ENCODE measurements at places on chromosomes 16 and 17.

- no peak for DNase-seq
Measured at GRCh38 chr16:72198771-72199201, 26.8 kb upstream of the PMFBP1 start.

DNA sequence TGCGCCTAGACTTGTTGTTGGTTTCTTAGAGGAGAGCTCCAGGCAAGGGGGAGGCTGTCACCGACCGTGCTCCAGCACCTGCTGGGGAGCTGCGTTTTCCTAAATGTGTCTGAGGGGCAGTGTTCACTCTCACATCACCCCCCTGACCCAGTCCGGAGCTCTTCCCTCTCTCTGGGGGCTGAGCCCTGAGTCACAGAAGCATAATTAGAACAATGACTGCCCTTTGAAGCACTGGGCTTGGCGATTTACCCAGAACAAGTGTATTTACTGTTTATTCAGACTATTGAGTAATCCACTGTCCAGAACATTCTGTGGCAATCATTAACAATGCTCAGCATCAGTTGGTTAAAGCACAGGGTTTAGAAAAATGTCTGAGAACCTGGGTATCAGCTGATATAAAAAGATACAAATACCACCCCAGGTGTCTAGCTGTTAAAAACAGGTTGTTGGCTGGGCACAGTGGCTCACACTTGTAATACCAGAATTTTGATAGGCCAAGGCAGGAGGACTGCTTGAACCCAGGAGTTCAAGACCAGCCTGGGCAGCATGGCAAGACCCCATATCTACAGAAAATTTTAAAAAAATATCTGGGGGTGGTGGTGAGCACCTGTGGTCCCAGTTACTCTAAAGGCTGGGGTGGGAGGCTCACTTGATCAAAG, 8.1 kb downstream of the CES4A start:
- no peak for DNase-seq

DNA sequence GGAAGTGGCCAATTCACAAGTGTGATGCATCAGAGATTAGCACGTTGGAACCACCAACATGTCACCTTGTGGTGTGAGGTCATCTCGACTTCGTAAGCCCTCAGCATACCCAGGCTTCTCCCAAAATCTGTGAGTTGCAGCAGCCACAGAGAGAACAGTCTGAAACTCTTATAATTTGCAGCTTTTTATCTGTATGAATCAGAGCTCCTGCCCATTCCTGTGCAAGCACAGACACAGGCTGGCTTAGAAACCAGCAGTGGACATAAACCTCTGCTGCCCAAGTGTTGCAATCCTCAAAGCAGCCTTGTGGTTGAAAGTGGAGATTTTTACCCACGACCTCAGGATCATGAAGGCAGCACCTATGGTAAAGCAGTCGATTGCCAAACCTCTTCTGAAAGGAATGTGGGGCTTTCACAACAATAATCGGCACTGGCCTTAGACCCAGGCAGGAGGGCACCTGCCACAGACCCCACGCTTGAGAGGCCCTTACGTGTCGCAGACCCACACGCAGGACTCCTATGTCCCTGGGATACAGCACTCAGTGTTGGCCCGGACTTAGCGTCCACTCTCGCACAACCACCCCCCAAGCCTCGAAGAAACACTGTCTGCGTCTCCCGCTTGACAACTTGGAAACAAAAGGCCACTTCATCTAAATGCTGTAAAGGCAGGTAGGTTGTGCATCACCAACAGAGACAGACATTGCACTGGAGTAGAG, 24.5 kb upstream of the OSGIN1 start:
- DNase-seq, result no peak

DNA sequence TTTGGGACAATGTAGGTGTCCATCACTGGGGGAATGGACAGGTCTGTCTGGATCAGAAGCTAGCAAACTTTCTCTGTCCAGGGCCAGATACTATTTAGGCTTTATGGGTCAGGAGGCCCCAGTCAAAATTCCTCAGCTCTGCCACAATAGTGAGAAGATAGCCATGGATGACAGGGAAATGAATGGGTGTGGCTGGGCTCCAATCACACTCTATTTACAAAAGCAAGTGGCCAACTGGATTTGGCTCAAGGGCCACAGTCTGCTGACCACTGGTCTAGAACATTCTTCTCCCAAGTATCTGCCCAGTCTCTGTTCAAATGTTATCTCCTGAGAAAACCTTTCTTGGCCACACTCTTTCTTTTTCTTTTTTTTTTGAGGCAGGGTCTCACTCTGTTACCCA, 339.9 kb downstream of the SOX9 start:
- no peak for DNase-seq

DNA sequence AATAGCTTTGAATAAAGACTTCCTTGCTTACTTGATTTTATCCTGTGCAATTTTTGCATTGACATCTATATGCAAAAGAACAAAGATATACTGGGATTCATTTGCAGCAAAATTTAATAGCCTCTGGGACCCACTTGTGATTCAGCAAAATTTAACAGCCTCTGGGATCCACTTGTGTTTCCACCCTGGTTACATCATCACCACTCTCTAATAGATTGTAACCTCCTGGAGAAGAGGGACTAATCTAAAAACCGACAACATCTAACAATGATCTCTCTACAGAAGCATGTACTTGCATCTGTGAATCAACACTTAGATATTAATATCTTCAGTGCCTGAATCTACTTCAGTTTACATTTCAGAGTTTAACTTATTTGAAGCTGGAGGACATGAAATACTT, 202.0 kb upstream of the CPHXL start:
- no peak for DNase-seq

DNA sequence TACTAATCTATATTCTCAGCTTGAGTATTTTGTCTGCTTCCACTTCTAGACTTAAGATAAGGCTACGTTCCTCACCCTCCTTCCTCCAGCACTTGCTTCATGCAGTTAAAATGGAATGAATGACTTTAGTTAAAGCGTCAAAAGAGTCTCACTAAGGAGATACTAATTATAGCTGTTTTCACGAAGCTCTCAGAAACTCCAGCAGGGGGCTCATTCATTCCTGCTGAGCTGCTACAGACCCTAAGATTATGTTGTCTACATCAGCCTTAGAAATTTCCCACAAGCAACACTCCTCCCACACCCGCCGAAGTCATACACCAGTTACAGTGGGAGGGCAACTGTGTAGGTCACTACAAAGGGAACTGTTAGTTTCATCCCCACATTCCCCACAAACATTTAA, 57.0 kb upstream of the KIFC3 start:
- DNase-seq, result no peak

DNA sequence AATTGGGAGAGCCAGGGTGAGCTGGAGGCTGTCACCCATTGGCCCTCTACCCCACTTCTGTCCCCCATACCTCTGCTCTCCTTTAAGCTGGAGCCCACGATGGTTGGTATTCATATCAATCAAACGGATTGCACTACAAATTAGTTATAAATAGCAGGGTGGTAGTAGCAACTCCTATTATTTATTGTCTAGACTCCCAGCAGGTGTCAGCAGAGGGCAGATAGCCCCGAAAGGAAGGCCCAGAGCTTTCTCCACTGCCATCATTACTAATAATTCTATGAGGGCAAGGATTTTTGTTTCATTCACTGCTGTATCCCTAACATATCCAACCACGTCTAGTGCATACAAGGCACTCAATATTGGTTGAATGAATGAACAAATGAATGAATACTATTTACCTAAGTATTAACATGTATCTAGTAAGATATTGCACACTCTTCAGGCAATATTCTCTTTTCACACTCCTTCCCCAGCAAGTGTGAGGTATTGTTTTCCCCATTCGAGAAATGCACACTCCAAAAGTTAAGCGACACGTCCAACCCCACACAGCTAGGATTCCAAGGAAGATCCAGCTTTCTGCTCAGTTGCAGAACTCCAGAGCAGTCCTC, 6.3 kb downstream of the C17orf50 start:
- DNase-seq, result no peak

DNA sequence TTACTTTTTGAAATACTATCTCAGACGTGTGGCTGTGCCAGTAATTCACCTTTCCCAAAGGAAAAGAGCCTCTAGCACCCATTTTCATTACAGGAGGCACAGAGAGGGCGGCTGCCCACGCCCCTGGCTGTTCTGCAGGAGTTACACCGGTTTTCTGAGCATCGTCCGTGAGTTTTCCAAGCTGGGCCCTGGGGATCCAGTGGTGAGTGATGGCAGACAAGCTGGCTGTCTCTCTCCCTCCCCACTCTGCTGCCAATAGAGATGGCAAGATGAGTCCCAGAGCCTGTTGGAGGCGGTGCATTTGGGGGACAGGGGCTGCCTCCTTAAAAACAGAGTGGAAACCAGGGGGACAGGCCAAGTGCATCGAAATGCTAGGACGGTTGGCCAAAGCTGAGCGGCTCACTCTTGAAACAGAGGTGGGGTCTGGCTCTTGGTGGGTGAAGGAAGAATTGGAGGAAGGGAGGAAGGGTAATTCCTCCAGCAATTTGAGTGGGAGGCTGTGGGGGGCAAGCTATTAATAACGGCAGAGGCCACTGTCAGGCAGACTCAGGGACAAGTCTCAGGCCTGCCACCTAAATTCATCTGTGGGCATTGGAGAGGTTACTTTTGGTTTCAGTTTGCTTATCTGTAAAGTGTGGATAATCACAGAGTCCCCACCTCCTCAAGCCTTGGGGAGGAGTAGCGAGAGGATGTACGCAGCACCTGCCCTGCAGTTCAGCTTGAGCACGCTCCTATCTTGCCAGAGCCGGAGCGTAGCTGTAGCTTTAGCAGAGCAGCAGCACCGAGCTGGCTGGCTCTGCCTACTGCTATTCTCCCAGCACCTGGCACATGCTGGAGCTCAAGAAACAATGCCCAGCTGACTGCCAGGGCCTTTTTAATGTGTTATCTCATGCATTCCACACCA, 7.5 kb upstream of the NOS2 start:
- DNase-seq, result peak; percentile 61

DNA sequence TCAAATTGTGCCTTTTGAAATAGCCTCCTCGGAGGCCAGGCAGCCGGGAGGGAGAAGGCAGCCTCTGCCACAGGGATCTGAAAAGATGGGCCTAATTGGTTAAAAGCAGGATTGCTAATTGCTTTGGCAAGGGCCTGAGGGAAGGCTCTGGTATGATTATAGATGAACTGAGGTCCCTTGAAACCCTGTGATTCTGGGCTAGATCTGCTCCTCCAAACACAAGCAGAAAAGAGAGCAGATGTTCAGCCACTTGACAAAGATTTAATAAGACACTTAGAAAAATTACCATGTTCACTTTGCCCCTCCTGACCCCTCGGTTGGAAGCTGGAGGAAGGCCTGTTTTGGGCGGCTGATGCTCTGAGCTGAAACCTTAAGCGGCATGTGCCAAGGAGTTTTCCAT, 209.5 kb upstream of the MPHOSPH6 start:
- DNase-seq, result no peak

- no peak for DNase-seq
Measured at GRCh38 chr16:88045820-88046303, 94.6 kb downstream of the BANP start.

DNA sequence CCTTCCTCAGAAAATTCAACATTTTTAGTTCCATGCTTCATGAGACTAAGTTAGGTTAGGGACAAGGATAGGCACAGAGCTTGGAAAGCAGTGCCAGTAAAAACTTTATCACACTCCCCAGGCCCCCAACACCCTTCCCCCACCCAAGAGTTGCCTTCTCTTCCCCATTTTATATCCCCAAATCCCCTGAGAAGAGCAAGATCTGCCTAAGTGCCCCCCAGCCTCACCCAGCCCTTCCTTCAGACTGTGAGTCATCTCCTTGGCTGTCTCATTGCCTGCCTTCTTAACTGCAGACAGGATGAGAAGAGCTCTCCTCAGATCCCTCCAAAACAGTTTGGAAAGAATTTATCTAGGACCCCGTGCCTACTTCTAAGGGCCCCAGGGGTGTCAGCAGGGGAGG, 55.8 kb downstream of the NEUROD2 start:
- no peak for DNase-seq

DNA sequence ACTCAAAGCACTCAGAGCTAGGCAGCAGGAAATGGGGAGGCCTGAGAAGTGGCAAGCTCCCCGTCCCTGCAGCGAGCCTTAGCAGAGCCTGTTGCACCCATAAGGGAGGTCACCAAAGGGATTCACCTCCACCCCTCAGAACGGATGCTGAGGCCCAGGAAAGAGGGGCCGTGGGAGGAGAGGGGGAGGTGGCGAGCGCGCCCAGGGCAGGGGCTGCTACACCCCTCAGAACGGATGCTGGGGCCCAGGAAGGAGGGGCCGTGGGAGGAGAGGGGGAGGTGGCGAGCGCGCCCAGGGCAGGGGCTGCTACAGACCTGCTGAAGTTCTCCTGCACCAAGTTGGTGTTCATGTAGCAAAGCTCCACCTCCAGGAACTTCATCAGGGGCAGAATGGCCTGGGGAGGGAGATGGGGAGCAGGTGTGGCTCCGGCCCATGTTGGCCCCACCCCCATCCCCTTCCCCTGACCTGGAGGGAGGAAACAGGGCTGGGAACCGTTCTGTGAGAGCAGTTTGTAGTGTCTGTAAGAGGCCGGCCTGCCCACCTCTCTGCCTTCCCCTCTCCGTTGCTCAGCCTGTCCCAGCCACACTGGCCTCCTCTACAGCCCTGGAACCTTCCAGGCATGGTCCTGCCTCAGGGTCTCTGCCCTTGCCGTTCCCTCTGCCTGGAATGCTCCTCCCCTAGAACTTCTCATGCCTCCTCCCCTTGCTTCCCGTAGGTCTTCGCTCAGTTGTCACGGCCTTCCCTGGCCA, 11.4 kb downstream of the UNC13D start:
- peak; percentile 30 for DNase-seq

- DNase-seq, result no peak
Measured at GRCh38 chr17:21476867-21477266, 100.7 kb downstream of the KCNJ12 start.

DNA sequence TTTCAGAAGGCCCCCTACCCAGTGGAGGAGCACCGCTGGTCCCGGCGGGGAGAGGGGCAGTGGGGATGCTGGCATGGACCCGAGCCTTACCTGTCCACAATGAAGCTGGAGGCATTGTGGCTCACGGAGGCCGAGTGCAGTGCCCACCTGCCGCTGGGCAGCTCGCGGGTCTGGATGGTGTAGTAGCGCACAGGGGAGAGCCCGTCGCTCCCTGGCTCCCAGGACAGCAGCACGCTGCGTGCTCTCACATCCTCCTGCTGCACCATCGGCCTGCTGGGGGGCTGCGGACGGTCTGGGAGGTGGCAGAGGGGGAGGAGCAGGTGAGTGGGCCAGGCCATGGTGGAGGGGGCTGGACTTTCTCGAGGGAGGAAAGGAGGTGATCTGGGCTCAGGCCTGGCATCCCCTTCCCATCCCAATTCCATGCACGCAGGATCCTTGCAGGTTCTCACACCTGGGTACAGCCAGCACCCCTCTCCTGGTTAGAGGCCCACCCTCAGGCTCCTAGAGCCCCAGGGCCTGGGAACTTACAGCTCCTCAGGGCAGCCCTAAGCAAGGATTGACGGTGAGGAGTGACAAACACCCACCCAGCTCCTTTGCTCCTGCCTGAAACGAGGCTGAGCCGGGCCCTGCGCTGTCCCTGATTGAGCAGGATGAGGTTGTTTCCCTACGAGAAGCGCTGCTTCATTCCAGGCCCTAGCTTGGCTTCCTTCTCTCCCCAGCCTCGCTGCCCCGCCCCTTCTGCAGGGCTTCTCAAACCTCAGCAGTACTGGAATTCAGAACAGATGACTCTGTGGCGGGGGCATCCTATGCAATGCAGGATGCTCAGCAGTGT, 76.2 kb upstream of the CDC42EP4 start:
- no peak for DNase-seq

- no peak for DNase-seq
Measured at GRCh38 chr17:14245002-14245401, 8.3 kb upstream of the CDRT15 start.

- no peak for DNase-seq
Measured at GRCh38 chr16:86618431-86619238, 40.3 kb downstream of the FOXL1 start.

GRCh38 chr17:43517615-43518386, 28.3 kb downstream of the ETV4 start:
- no peak for DNase-seq

- no peak for DNase-seq
Measured at GRCh38 chr16:14070555-14070876, 603 bp upstream of the MRTFB start.
